Kidney glomerular epithelial cell (primary cell): ENCODE measurements at places on chromosomes 13 and 19.

GRCh38 chr13:111337206-111337605 lies 16.8 kb downstream of the TEX29 start:
- no peak for DNase-seq

DNA sequence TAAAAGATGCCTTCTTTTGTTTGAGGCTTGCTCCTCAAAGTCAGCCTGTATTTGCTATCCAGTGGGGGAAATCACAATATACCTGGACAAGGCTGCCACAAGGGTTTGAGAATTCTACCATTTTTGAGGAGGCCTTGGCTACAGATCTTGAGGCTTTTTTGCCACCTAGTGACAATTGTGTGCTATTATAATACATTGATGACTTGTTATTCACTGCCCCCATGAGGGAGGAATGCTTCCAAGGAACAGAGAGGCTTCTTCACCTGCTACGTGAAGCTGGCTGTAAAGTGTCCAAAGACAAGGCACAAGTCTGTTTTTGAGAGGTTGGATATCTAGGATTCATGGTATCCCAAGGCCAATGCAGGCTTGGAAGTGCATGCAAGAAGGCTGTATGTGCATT lies 72.5 kb downstream of the ZNF708 start:
- DNase-seq: peak; percentile 12

DNA sequence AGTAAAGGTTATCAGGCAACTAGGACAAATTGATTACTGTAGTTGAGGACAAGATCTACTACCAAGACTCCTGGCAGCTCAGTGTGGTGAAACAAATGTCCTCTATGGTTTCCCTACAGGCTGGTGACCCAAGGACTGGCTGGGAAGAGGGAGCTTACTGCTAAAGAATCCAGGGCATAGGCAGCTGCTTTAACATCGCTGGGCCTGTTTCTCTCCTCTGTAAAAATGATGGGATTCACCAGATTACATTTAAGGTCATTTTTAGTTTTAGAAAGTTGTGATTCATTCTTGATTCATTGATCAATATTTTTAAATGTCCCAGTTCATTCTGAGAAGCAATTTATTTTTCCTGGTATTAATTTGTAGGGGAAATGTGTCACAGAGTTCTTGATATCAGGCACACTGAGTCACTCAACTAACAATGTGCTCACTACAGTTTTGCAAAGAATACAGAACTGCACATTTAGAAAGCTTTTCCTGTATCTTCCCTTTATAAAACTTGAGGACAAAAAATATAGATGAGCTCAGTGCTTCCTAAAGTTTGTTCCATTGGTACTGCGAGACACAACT lies 19.6 kb upstream of the FAM124A start:
- no peak for DNase-seq

DNA sequence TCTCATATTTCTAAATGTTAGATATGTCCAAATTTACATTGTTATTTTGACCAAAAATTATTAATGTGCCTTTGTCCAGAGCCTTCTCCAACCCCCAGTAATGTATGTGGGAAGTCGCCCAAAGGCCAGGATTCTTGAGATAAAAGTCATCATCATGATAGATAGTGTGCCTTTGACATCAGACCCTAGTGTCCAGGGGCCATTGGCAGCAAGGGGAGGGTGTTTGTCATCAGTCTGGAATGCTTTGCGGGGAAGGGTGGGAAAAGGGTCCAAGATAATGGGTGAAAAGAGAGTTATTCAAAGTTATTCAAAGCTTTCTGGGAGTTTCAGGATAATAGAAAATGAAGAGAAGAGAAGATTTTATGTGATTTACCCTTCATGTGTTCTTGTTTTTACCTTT lies 909.5 kb upstream of the GPC6 start:
- no peak for DNase-seq

- DNase-seq: no peak
These were observed 263.4 kb downstream of the FGF9 start for GRCh38 chr13:21934284-21934683.

GRCh38 chr13:112675366-112675756 lies 14.5 kb upstream of the ATP11A start:
- DNase-seq: no peak

DNA sequence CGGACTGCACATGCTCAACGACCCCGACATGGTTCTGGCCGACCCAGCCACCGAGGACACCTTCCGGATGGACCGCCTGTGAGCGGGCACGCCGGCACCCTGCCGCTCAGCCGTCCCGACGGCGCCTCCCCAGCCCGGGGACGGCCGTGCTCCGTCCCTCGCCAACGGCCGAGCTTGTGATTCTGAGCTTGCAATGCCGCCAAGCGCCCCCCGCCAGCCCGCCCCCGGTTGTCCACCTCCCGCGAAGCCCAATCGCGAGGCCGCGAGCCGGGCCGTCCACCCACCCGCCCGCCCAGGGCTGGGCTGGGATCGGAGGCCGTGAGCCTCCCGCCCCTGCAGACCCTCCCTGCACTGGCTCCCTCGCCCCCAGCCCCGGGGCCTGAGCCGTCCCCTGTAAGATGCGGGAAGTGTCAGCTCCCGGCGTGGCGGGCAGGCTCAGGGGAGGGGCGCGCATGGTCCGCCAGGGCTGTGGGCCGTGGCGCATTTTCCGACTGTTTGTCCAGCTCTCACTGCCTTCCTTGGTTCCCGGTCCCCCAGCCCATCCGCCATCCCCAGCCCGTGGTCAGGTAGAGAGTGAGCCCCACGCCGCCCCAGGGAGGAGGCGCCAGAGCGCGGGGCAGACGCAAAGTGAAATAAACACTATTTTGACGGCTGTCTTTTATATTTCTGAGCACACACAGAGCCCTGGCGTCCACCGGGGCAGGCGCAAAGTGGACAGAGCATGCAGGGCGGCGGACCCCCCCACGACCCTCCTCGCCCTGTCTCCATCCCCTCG lies 13.6 kb downstream of the COMP start:
- DNase-seq: no peak

GRCh38 chr13:82506805-82507414 lies 1375.4 kb downstream of the SLITRK1 start:
- DNase-seq: no peak

DNA sequence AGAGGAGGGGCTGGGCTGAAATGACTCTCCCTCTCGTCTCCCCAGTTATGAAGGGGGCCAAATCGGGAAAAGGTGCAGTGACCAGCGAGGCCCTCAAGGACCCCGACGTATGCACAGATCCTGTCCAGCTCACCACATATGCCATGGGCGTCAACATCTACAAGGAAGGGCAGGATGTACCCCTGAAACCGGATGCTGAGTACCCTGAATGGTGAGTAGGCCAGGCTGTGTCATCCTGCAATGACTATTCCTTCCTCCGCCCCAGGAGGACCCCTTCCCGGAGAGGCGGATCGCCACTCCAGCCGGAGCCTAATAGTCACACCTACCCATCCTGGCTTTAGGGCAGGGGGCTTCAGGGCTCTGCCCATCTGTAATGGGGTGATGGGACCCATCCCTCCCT lies 2.6 kb downstream of the MRPL54 start:
- no peak for DNase-seq

DNA sequence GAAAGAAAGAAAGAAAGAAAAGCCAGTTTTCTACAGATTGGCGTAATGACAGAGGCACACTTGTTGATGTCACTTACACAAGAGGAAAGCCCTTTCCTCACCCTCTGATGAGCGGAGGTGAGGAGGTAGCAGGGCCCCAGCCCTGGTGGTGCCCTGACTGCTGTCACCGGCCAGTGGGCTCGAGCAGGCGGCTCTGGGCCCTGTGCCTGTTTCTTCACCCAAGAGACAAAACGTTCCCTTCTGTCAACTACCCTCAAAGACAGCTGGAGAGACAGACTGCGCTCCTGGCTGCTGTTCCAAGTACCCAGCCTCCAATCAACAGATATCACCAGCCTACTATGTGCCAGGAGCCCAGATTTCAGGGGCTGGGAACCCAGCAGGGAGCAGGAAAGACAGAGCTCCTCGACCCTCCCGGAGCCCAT lies 10.1 kb downstream of the EPS15L1 start:
- DNase-seq: no peak

GRCh38 chr19:19453125-19453454 lies 47.6 kb downstream of the GATAD2A start:
- DNase-seq: no peak

- DNase-seq: peak; percentile 18
These were observed 87.1 kb upstream of the STK24 start for GRCh38 chr13:98664047-98664446.

DNA sequence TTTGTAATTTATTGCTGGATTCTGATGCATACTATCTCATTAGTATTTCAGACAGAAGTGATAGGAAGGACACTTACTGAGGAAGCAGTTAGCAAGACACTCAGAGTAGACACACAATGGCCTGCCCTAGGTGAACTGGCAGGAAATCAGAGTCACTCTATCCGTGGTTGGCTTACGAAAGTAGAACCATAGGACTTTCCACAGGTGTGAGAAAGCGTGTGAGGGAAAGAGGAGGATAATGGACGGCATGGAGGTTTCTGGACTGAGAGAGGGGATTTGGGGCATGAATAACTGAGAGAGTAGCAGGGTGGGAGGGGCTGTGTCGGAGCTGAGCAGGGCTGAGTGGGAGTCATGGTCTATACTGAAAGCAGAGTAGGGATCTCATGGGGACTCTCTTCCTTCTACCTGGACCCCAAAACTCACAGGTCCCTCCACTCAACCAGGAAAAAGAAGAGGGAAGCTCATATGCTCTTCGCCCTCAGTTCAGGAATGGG lies 18.7 kb upstream of the EID2 start:
- no peak for DNase-seq

GRCh38 chr13:98521461-98522247 lies 55.3 kb downstream of the STK24 start:
- no peak for DNase-seq

DNA sequence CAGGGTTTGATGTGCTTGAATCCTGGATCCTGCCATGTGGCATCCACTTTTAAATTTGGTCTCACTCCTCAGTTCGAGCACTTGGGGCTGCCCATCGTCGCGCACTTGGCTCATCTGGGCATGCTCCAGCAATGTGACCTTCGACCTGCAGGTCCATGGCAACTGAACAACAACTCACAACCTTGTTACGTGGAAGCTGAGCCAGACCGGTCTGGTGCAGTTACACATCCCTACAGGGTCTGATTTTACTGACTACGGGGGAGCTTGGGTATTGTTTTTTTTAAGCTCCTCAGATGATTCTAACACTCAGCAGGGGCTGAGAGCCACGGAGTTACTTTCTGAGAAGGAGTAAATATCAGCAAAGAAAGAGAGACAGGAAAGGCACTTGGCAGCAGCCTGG lies 769.6 kb downstream of the UQCRFS1 start:
- peak; percentile 11 for DNase-seq

- DNase-seq: peak; percentile 30
These were observed 12.1 kb upstream of the DACH1 start for GRCh38 chr13:71879129-71879535.

DNA sequence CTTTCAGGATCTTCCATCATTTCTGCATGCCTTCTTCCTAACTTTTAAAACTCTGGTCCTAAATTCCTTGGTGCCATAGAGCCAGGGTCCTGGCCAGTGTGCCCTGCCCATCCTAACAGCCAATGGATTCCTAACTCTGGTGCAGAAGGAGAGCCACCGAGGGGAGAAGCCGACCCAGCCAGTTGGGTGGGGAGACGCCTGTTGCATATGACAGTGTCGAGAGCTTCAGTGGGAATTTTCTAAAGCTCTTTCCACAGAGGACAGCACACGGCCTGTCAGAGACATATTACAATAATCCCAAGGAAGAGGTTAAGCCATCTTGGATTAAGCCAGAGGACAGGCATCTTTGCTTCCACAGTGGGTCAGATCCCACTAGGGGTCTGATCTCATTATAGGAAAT lies 180.4 kb downstream of the ZNF536 start:
- no peak for DNase-seq

- no peak for DNase-seq
These were observed 9.6 kb upstream of the GPR183 start for GRCh38 chr13:99316657-99317256.

DNA sequence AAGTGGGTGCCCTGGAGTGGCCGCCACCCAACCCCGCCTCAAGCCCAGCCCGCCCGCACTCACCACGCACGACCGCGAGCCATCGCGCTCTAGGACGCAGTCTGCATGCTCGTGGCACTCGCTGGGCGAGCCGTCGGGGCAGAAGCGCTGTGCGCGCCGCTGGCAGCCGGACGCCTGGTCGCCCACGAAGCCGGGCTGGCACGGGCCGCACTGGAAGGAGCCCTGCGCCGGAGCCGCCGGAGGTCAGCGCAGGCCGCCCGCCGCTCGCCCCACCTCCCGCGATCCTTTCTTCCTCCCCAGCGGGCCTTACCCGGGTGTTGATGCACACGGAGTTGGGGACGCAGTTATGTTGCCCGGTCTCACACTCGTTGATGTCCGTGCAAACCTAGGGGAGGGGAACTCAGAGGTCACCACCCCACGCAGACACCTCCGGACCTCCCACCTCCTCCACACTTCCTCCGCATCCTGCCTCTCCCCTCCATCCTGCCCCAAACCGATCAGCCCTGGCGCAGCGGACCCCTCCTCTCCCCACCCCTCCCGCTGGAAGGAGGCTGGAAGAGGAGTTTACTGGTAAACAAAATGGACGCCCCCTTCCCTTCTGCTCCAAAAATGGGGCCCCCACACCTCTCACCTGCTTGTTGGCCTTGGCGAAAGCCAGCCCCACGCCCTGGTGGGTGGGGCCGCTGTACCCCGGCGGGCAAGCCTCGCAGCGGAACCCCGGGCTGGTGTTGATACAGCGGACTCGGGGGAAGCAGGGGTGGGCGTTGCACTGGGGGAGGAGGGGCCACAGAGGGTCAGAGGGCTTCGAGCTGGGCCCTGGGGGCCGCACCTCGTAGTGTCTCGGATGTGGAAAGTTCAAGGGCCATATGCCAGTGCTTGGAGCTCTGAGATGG lies 2.3 kb downstream of the COMP start:
- DNase-seq: no peak

DNA sequence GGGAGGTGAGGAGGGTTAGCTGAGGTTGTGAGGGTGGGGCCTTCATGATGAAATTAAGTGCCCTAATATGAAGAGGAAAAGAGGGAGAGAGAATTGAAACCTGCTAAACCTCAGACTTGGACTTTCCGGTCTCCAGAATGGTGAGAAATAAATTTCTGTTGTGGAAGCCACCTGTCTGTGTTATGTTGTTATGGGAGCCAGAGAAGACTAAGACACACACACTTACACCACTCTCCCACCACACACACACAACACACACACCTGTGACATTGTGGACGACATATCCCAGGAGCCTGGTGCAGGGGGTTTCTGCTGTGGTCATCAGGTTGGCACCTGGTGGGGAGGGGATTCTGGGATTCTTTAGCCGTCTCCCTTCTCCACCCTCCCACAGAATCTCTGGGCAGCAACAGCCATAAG lies 14.0 kb downstream of the KLK4 start:
- no peak for DNase-seq

DNA sequence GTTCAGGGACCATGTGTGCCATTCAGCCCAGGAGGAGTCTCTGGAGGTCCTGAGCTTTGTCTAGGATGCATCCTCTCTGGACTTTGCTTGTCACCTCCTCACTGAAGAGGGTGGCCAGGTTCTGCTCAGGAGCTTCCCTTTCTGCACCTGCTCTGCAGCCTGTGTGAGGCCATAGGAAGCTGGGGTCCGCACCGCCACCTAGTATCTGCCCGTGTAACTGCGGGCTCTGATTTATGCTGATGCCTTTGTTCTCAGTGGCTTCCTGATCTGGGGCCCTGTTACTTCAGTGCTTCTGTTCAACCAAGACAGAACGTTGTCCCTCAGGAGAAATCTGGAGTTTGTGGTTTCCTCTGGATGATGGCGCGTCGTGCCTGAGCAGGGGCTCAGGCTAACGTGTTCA lies 15.5 kb downstream of the ZNF610 start:
- no peak for DNase-seq
